HuH-7.5 (cell line): ENCODE measurements at places on chromosomes 3 and 15.
A peak's percentile ranks its signal among the peaks of the same experiment; 100 is the strongest.

GRCh38 chr15:52005748-52006701 lies 13.0 kb upstream of the MAPK6 start:
- no peak for DNase-seq

GRCh38 chr15:52943746-52944145 lies 153.6 kb upstream of the ONECUT1 start:
- DNase-seq = no peak

GRCh38 chr15:29942143-29942542 lies 119.9 kb upstream of the TJP1 start:
- no peak for DNase-seq

DNA sequence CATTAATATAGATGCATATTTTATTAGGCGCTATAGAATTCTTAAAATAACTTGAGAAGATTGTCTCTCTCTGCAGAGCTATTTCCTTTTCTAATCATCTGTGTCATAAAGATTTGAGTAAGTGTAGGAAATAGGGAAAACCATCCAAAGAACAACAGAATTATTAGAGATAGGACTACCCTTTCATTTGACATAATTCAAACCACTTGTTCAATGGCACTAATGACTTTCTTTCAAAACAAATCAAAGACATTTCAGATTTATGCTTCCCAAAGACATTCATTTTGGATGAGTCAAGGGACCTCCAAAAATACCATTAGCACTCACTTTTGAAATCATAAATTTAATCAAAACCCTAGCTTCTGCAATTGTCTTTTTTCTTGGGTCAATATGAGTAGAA lies 29.5 kb downstream of the PRICKLE2 start:
- DNase-seq = no peak

DNA sequence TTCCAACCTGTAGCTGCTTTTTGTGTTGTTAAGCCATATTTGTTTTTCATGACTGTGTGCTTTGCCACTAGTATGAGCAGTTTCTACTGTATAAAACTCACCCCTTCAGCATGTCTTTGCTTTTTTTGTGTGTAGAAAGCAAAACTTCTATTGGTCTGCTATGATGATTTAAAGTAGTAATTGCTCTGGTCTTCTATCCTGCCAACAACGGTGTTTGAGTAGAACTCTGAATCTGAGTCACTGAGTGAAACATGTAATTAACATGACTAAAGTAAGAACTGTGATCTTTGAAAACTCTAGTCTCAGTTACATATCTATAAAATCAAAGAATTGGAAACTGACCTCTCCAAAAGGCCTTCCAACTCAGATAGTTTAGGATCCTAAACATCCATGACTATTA lies 133.6 kb downstream of the TPRG1 start:
- DNase-seq = no peak

DNA sequence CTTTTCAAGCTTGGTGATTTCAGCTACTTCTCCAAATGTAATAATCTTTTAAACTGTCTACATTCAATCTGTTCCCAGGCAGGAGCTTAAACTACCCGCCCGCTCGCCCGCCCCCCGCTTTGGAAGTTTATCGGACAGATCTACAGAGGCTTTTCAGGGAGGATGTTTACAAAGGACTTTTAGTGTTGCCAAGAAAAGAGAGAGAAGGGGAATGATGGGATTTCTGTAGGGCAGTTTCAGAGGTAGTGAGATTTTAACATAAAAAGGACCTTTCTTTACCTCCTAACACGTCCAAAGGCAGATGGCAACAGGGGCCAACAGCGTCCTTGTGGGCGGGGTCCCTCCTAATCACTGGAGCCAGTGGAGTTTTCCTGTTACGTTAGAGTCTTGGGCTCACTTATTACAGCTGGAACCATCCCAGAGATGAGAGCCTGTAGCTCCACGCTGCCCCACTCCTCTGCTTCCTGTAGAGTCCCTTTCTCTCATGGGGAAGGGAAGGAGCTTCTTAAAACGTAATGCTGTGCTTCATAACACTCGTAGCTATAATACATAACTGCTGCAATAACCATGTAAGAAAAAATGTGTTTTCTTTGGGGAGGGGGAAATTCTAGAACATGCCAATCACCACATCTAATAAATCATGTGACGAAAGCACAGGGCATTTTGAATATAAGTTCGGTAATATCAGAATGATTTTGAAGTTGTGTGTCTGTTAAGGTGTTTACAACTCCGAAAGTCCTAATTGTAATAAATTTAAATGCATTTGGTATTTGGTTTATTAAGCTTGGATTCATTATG lies 30.9 kb downstream of the HES1 start:
- no peak for DNase-seq

DNA sequence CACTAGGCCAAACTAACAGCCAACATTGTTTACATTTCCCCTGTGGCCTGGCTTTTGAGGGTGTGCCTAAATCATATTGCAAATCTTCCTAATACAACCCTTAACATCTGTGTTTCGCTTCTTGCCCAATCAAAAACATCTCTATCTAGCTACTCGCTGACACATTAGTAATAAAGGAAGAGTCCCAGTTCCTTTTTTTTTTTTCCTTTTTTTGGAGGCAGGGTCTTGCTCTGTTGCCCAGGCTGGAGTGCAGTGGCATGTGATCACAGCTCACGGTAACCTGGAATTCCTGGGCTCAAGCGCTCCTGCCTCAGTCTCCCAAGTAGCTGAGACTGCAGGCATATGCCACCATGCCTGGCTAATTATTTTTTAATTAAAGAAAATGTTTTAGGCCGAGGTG lies 2.1 kb upstream of the SRPRB start:
- no peak for DNase-seq

GRCh38 chr3:13082677-13083076 lies 9.4 kb upstream of the IQSEC1 start:
- no peak for DNase-seq

DNA sequence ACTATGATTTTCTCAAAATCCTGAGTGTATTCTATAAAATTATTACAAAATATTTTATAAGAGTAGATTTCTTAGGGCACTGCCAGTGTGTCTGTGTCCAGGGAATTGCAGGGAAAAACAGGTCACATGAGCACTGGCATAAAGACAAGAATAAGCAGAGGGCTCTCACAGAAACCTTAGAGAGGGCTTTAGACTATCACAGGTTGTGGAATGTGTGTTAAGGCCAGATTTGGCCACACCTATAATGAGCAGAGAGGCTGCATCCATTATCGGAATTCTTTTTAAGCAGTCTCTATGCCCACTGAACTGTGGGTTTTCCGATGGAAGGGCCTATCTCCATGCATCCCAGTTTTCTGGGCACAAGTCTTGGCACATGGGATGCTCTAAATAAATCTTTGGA lies 90.2 kb downstream of the RTP4 start:
- DNase-seq = no peak

DNA sequence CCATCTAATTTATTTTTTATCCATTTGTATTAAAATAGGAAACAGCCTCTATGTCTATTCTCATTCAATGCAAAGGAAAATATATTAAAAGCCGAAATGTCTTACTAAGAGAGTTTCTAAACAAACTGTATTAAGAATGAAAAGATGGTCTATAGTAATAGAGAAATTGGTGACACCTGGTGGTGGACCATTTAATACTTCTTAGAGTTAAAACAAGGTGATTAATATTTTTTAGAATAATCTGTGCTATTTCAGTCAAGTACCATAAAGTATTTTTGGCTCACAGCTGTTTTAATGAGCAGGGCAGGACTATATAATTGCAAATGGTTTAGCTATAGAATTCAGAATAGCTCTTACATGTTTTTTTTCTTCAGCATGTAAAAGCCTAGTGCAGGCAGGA lies 55.7 kb downstream of the SYNPR start:
- no peak for DNase-seq

DNA sequence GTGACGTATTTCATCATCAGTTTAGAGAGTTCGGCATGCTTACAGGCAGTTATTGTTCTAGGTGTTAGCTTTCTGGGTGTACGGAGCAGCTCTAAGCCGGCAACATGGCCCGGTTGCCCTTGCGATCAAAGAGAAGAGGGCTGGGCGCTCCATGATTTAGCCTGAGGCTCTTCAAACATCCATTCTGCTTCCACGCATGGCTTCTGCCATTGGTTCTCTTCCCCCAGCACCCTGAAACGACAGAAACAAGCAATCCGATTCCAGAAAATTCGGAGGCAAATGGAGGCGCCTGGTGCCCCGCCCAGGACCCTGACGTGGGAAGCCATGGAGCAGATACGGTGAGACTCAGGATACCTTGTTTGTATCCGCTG lies 574 bp downstream of the NGRN start:
- peak; percentile 60 for DNase-seq

GRCh38 chr3:182331341-182331740 lies 462.0 kb upstream of the ATP11B start:
- DNase-seq = no peak

- no peak for DNase-seq
Measured at GRCh38 chr3:12922306-12922705, 80.9 kb upstream of the RPL32 start.

GRCh38 chr15:56038015-56038414 lies 44.6 kb upstream of the NEDD4 start:
- DNase-seq = no peak

GRCh38 chr3:42589382-42590109 lies 1.1 kb upstream of the SS18L2 start:
- no peak for DNase-seq

- DNase-seq = no peak
Measured at GRCh38 chr3:60697132-60697531, 554.1 kb downstream of the FHIT start.

- no peak for DNase-seq
Measured at GRCh38 chr15:79192462-79193036, 90.0 kb upstream of the ANKRD34C start.

DNA sequence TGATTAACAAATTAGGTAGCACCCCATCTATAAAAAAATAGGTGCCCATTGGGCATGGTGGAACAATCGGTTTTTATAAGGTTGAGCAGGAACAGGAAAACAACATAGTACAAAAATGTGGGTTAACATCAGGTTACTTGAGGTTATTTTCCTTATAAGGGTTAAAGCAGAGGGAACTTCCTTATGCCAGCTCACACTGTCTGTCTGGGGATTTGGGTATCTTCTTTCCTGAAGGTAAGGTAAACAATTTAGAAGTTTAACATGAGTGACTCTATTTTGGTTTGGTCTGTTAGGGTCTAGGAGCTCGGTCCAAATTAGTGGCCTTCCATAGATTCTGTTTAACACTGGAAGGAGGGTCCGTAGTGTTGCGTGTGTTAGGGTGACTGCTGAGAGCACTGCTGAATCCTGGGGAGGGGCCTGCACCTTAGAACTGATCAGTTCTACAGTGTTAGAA lies 14.7 kb downstream of the CHD2 start:
- no peak for DNase-seq
